T-cell (primary cell): ENCODE measurements at places on chromosomes 11 and 22.

- no peak for DNase-seq
Measured at GRCh38 chr11:37442576-37442975, 844.5 kb upstream of the RAG2 start.

DNA sequence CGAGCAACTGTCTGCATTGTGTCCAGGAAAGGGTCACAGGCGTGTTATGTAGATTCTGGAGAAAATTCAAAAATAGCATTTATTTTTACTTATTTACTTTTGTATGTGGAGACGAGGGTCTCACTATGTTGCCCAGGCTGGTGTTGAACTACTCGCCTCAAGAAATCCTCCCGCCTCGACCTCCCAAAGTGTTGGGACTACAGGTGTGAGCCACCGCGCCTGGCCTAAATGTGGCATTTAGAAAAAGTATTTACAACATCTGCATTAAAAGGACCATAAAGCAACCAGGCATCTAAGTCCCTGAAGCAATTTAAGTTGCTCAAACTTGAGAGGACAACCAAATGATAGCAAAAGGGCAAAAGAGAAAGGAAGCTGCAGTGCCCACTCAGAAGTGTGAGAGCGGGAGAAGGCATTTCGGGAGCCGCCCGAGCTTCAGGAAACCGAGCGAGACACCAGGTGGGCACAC is 595 bp downstream of the TRIM66 start:
- no peak for DNase-seq

GRCh38 chr11:73087730-73088129 is 54.4 kb downstream of the FCHSD2 start:
- DNase-seq, result no peak

DNA sequence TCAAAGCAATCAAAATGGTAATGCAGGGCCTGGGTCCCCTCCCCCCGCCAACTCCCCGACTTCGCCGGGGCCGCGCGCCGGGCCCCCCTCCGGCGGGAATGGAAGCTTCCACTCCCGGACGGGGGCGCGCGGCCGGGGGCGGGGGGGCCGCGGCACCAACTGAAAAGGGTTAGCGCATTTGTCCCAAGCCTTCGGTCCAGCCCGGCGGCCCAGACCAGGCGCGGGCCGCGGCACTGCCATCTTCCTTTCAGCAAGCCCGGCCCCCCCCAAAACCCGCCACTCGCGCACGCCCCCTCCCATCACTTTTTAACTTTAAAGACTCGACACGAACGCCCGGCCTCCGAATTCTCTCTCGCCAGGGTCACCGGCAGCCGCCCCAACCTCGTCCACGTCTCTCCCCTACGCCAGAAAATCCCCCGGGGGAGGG is 2.8 kb downstream of the PHF21B start:
- DNase-seq, result no peak

GRCh38 chr11:94196363-94196762 is 67.7 kb downstream of the PANX1 start:
- no peak for DNase-seq

DNA sequence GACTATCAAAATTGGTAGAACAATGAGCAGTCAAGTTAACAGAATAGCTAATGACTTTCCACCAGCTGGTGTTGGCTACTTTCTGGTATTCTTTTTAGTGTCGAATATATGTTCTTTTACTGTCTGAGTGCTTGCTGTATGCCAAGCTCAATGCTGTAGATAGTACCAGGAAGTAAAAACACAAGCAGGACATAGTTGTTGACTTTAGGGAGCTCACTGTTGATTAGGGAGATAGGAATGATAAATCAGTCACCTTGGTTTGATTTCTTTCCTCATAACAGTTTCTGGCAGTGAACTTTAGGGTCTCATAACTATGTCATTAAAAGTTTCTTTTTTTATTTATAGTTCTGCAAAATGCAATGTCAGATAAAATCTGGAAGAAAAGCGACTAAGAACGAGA is 9.0 kb downstream of the HMGXB4 start:
- DNase-seq, result no peak

DNA sequence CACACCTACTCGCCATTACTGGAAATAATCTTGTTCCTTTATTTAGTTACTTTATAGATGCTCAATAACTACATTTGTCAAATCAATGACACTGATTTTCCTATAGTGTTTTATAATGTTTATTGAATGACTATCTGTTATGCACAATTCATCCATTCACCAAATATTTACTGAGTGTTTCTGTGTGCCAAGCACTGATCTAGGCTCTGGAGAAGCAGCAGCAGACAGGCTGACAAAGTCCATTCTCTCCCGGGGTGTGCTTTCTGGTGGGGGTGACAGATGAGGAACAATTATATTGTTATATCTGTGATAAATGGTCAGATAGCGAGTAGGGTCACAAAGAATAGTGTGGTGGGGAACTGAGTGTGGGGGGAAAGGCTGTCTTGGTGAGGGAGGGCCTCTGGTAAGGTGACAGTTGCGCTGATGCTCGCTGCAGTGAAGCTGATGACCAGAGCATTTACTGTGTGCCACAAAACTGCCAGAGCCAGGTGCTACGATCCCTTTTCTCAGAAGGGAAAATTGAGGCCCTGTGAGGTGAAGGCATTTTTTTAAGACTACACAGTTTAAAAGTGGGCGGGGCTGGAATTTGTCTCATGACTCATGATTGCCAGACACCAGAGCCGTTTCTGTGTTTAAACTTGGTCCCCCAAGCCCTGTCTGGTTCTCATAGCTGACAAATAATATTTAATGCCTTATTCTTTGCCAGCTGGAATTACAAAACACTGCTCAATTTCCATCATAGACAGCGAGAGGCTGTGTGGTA is 10.2 kb downstream of the PACS1 start:
- peak; percentile 53 for DNase-seq
